T-helper 22 cell (primary cell): ENCODE measurements at places on chromosomes 7 and 10.

DNA sequence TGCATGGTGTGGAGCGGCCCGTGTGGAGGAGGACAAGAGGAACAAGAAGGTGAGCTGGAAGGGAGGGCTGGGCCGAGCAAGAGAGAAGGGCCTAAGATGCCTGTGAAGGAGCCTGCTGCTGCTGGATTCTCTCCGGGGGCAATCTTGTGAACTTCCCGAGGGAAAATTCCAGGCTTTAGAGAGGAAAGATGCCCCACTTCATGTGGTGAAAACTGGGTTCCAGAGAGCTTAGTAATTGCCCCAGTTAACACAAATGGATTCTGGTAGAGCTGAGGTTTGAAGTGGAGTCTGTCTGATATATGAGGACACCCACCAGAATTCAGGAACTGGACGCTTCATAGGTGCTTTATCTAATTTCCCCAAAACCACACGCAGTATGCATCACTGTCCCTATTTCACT lies 114.1 kb upstream of the ZMIZ1 start:
- DNase-seq = no peak

GRCh38 chr7:77442636-77443035 lies 26.5 kb upstream of the GSAP start:
- no peak for DNase-seq

GRCh38 chr7:55154096-55154495 lies 135.3 kb downstream of the EGFR start:
- DNase-seq = no peak

DNA sequence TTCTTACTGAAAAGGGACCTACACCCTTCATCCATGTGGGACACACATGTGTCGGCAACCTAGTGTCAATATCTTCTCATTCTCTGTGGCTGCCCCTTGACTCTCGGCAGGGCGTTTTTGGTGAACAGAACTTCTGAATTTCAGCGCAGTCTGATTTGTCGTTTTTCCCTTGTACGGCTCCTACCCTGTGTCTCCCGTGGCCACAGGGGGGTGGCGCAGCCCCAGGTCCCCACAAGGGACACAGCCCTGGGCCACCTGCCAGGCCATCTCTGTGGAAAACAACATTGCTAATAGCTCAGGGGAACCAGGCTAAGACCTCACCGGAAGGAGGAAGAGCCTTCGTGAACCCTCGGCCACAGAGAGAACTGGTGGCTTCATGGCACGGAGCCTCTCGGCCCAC lies 53.1 kb upstream of the NKX6-2 start:
- DNase-seq = no peak

DNA sequence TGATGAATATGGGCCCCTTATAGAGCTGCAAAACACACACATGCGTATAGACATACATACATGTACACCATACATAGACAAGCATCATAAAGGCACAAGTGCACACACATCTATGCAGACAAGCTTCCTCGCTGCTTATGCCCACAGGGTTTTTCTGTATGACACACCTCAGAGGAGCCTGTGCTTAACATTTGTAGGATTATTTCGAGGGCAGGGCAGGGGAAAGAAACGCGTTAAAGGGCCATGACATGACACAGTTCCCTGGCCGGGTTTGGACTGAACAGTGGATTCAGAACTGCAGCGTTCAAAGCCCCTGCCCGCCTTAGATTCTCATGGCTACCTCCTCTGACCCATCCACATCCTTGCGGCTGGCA lies 44.8 kb downstream of the CHST3 start:
- DNase-seq = no peak

- no peak for DNase-seq
Measured at GRCh38 chr10:86349474-86349873, 17.1 kb downstream of the GRID1 start.

- DNase-seq = no peak
Measured at GRCh38 chr7:156173346-156173745, 361.1 kb upstream of the SHH start.

DNA sequence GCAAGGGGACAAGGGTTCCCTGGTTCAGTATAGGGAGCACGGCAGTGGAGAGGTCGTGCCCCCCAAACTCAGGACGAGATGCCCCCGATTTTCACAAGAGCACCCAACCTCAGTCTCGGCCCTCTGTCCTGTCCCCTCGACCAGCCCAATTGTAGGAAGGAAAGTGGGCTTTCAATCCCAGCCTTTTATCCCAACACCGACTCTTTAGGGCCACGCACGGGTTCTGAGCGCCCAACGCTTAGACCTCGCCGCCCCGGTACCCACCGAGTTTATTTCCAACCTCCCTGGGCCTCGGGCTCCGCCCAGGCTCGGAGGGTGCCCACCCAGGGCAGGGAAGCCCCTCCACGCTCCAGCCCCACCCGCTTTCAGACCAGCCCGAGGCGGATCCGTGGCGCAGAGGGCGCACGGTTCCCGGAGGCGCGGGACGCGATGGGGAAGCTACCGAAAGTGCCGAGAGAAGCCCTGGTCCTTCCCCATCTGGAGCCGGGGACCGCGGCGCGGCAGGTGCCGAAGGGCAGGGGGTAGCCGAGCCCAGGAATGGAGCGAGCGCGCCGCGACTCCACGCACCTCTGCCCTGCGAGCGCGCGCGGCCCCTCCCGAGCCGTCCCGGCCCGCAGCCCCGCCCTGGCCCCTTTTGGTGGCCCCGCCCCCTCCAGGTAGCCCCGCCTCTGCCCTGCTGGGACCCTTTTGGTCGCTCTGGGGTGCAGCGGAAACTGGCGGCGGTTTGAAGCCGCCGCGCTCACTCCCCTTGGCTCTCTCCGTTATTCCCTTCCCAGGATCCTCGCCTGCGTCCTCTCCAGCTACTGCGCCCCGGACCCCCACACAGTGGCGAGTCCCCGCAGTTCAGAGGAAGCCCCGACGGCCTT lies 20.4 kb downstream of the GRID2IP start:
- DNase-seq = peak; percentile 12

DNA sequence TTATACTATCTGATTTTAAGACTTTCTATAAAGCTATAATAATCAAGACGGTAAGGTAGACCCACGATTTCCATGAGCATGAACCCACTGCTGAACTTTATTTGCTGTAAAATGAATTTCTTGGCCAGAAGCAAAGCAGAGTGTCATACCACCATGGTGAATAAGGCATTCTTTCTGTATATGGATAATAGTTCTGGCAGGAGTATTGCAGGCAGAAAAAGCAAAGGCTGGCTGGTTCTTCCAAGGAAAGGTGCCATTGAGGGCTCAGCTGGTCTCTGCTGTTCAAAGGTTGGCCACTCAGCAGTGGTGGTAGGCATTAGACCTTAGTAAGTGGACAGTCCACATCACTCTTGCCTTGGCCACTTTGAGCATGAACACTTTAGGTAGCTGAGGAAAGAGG lies 104.1 kb upstream of the KCNMA1 start:
- DNase-seq = no peak

DNA sequence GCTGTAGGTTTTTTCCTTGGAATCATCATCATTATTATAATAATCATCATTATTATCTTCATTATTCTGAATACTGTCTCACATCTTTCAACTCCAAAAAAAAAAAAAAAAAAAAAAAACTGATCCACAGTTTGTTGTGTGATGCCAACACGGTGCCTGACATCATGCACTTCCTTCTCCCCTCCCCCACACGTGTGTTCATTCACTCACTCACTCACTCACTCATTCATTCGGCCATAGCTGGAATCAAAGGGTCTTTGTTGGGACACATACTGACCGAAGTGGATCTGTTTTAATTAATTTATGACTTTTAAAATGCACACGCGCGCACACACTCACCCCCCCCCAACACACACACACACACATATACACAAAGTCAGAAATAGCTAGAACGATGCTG lies 177.8 kb downstream of the PIP4K2A start:
- no peak for DNase-seq

DNA sequence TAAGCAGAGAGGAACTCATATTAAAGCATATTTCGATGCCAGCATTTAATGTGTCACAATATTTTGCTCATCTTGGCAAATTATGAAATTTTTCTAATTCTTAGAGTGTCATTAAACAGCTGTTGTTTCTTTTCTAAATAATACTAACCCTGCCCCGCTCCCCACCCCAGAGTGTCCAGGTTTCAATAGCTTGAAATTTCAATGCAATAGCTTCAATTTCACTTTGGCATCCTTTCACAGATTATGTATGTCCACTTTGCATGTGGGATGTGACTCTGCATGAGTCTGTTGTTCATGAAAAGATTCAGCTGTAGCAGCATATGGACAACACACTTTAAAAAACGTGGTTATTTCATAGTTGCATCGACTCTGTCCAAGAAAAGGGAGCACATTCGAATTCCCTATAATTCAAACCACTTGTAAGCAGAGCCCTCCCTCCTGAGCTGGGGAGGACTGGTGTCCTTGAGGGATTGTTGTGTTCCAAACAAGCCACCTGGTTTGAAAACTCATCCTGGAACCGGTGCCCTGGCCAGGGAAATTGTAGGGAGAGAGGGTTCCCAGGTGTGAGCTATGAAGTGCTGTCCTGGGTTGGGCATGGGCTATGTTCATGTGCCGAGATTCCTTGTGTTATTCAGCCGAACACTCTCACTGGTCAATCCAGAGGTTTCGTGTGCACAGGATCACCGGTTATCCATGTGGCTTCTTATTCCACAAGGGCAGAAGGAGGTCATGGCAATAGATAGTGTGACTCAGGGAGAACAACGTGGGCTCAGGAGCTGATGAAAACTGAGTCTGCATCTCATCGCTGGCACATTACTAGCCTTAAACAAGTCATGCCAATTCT lies 64.6 kb upstream of the CREB5 start:
- no peak for DNase-seq

GRCh38 chr10:118768041-118768919 lies 13.5 kb upstream of the CACUL1 start:
- no peak for DNase-seq

DNA sequence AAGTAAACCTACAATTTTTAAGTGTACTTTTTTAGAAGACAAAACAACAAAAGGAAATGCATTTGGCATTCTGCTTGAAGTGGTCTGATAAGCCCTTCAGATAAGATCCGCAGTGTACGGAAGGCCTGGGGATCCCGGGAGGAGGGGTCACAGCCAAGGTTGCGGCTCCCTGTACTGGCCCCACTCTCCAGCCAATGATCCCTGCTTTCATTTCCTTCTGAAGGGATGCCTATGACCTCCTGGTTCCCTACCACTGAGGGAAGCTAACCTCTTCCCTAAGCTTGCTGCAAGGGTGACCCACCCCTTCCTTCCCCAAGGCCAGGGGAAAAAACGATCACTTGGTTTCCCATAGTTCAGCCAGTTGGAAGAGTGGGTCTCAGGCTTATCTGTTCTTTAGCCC lies 5.3 kb downstream of the DENND2A start:
- no peak for DNase-seq

GRCh38 chr10:79386637-79387465 lies 39.6 kb downstream of the PPIF start:
- DNase-seq = no peak

DNA sequence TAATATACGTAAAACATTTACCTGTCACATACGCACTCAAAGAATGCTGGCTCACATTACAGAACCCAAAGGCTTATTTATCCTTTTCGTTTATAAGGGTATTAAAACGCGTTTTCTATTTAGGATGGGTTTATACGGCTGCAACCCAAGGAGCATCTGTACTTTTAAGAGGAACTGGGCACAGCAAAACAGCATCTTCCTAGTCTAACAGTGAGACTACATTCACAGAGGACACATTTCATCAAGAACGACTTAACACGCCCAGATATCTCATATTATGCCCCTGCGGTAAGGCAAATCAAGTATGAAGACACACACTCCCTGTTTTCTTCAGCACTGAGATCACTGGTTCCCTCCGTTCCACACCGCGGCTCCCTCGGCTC lies 533 bp upstream of the DMTF1 start:
- DNase-seq = no peak

DNA sequence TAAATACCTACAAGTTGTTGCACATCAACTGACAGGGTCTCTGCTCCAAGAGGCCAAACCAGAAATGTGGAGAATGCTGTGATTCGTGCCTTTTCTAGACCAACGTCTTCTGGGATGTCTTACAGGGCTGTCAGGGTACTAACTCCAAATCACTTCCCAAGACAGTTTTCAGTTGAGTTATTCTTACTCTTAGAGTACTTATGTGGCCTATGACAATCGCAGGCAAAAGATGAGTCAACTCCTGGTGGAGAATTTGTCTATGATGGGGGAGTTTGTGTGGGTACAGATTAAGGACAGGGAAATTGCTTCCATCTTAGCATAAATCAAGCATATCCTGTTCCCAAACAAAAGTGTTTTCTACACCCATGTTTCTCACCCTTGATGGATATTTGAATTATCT lies 734.8 kb downstream of the TNS3 start:
- no peak for DNase-seq

- no peak for DNase-seq
Measured at GRCh38 chr7:94877731-94878670, 29.4 kb upstream of the PPP1R9A start.

- DNase-seq = no peak
Measured at GRCh38 chr7:95095259-95095965, 188.0 kb downstream of the PPP1R9A start.

DNA sequence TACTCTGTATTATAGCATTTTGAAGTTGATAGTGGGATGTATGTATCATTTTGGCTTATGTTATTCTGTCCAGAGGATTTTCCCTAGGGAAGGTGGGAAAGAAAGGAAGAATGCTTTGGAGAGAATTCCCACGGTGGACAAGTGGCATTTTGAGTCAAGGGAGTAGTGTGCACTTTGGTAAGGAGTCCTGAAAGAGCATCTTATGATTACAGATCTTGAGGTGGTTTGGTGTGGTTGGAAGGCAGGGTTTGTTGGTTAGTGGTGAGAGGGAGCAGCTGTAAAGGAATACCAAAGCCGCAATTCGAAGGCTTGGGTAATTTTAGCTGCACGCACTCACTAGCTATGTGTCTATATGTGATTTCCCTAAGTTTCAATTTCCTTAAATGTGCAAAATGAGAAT lies 16.1 kb downstream of the CCSER2 start:
- no peak for DNase-seq

GRCh38 chr7:151150388-151150787 lies 17.1 kb downstream of the GBX1 start:
- no peak for DNase-seq

DNA sequence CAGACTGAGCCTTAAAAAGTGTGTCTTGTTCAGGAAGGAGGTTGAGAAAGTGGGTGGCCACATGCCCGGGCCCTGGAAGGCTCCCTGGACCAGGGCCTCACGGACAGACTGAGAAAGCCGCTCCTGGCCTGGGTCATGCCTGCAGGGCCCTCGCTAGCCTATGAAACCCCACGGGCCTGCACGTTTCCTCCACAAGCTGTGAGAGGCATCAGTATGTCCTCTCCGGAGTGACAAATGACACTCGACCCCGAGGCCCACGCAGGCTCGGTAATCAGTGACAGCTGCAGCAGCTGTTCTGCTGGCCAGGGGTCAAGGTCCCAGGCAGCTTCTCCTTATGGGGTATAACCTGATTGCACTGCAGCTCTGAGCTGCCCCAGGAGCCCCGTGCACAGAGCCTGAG lies 47.6 kb downstream of the ASB13 start:
- no peak for DNase-seq

- no peak for DNase-seq
Measured at GRCh38 chr7:47026780-47027361, 555.0 kb downstream of the TNS3 start.

GRCh38 chr7:323410-323809 lies 33.4 kb downstream of the FOXL3 start:
- DNase-seq = no peak

- no peak for DNase-seq
Measured at GRCh38 chr7:17078298-17078697, 196.5 kb upstream of the AGR3 start.

GRCh38 chr10:22228167-22228938 lies 10.5 kb upstream of the EBLN1 start:
- DNase-seq = no peak
